K562 (cell line): ENCODE measurements at places on chromosomes 1 and 21.

DNA sequence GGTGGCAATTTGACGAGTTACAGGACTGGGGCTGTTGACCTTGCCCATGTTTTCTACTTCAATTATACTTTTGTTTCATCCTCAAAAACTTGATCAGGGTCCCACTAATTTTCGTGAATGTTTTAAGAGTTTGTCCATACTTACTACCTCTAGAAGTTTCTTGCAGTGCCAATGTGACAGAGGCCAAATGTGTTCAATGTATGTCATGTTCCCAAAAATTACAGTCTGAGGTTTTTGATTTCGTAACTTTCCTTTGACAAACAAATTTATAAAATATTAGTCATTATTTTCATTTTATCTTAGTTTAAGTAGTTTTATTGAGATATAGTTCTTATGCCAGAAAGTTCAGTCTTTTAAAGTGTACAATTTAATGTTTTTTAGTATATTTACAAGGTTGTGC lies 15.3 kb downstream of the VPS13D start:
- DNase-seq = no peak

GRCh38 chr1:94863919-94864318 lies 43.8 kb downstream of the SLC44A3 start:
- DNase-seq = no peak

GRCh38 chr1:211603191-211603701 lies 24.3 kb upstream of the SLC30A1 start:
- no peak for DNase-seq

DNA sequence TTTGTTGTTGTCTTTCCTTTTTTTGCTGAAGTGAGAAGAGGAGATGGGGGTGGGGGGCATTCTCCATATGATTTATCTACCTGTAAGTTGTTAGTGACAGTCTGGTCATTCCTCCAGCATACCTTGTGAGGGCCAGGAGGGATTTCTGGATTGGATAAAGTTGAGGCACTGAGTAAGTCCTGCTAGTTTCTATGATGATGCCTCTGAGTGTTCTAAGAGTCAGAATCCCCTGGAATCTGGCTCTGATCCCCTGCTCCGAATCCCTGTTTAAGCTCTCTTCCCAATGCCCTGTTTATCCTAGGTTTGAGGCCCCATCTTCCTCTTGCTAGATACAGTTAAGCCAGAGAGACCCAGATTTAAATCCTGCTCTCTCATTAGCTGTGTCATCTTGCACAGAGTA lies 83.2 kb upstream of the HOOK1 start:
- DNase-seq = no peak

DNA sequence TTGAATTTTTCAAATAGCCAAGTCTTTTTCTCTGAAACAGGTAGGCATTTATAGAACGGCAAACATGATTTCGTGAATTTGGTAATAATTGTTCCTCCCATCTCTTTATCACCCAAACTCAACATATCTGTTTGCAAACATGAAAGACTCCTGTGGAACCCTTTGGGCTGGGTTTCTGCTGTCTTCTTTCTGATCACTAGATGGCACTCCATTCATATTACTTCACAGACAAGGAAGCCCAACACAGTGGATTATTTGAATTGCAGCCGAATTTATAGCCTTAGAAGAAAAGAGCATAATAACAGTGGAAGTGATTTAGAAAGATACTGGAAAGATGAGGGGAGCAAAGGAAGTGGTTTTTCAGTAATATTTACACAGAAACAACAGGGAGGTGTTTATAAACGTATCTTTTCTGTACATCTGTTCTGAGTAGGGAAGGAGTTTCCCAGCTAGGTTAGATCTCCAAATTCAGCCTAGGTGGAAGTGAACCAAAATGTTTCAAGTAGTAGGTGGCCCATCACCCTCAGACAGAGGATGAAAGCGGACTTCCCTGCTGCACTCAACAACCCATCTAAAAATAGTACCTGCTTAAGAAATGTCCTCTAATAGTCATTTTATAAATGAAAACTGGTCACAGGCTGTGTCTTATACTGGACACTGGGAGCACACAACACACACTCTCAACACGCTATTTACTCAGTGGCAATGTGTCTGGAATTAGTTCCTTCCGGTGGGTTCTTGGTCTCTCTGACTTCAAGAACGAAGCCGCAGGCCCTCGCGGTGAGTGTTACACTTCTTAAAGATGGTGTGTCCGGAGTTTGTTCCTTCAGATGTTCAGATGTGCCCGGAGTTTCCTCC lies 67.6 kb downstream of the MAP3K21 start:
- DNase-seq = peak; percentile 55

DNA sequence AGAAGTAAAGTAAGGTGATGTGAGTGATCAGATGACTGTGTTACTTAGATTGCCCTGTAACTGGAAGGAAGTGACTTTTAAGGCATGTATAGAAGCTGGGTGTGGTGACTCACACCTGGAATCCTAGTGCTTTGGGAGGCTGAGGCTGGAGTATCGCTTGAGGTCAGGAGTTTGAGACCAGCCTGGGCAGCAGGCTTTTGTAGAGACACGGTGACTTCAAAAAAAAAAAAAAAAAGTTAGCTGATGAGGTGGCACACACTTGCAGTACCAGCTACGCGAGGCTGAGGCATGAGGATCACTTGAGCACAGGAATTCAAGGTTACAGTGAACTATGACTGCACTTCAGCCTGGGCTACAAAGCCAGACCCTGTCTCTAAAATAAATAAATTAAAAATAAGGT lies 2.3 kb upstream of the USP16 start:
- DNase-seq = no peak

- no peak for DNase-seq
Measured at GRCh38 chr1:193661385-193661784, 475.0 kb upstream of the B3GALT2 start.

- no peak for DNase-seq
Measured at GRCh38 chr1:151892190-151892589, 17.1 kb downstream of the THEM4 start.

GRCh38 chr1:3550511-3551289 lies 60.6 kb downstream of the MEGF6 start:
- DNase-seq = no peak

GRCh38 chr1:28136169-28136921 lies 40.1 kb downstream of the PTAFR start:
- DNase-seq = no peak

- peak; percentile 95 for DNase-seq
Measured at GRCh38 chr21:46153247-46154154, 1.9 kb downstream of the FTCD start.

GRCh38 chr1:156476501-156477298 lies 23.9 kb downstream of the MEF2D start:
- DNase-seq = peak; percentile 24

DNA sequence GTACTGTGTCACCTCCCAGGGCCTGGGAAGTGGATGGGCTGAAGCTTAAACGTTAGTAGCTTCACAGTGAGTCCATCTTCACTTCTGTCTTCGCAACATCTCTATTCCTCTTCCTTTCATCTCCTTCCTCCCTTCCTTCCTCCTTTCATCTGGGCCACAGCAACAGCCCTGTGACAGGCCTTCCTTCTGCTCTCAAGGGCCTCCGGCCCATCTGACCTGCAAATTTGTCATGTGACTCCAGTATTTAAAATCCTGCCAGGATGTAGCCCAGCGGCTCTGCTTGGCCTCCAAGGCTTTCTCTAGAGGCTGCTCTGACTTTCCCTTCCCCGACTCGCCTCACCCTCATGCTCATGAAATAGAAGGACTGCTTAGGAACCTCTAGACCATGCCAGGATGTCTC lies 10.9 kb upstream of the BATF3 start:
- no peak for DNase-seq

DNA sequence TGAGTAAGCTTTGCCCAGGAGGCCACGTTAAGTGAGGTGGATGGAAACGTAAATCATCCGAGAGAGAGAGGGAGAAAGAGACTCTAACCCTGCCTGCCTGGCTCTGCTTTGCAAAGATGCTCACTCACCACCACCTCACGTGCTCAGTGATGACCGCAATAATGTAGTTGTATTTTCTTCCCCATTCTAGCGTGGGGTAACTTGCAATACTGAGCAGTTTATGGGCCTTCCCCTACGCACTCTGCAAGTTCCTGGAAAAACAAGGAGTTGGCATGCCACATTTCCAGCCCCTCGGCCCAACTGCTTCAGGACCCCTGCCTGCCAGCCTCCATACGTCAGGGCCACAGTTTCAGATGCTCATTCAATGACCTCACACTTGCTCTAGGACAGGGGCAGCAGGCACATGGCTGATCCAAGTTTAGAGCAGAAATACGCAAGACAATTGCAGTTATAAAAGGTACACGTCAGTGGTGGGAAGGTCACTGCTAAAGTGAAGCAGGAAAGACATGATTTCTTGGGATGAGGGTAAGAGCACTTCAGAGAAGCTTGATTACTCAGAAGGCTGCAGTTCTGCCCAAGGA lies 112.5 kb upstream of the RAB4A start:
- DNase-seq = no peak
